Activated T-helper 1 cell treated with anti-CD3 and anti-CD28 coated beads, Interleukin-12 subunit alpha, Interleukin-12 subunit beta, Interleukin-2, Interleukin-4 antibody, amounts not matched to agents 30 ng/mL and 10 ng/mL and 1 ng/mL, durations not matched to agents 14 hours and 24 hours and 36 hours (primary cell): ENCODE measurements at places on chromosomes 2 and 18. TPM values are rescaled to one million over a fixed set of nuclear protein-coding genes. Genes with fewer than 3 reads are reported as not detected.

Gene TANK
- total RNA-seq: 136 and 141 TPM in 2 replicates

Gene ALPP
- not detected in 2 replicates for total RNA-seq

Gene FOXI3
- total RNA-seq: not detected in 2 replicates

Gene MOCOS
- total RNA-seq: 0.17 and 0.47 TPM in 2 replicates

Gene MARCHF4
- not detected in 2 replicates for total RNA-seq

Gene KATNAL2
- total RNA-seq: 0.26 and 0.27 TPM in 2 replicates

Gene CDCA7
- total RNA-seq: 112 and 115 TPM in 2 replicates

Gene DYNAP
- total RNA-seq: not detected in 2 replicates

Gene MEX3C
- 67.6 and 68.0 TPM in 2 replicates for total RNA-seq

Gene FRZB
- not detected in 2 replicates for total RNA-seq

Gene CNTNAP5
- total RNA-seq: not detected in 2 replicates

Gene GAREM1
- total RNA-seq: not detected in 2 replicates

Gene NEB
- 0.05 and 0.08 TPM in 2 replicates for total RNA-seq

Gene TEX44
- total RNA-seq: not detected in 2 replicates

Gene STEAP3
- total RNA-seq: 0.07 and 0.13 TPM in 2 replicates

- H3K4me1 ChIP-seq: peaks cover 38% of the 10 kb centered on the region
- H3K27me3 ChIP-seq: peaks cover 1% of the 10 kb centered on the region
- peaks cover 36% of the 10 kb centered on the region for H3K36me3 ChIP-seq
Observed at GRCh38 chr2:85867556-85868292, 21.1 kb downstream of the ST3GAL5 start.

DNA sequence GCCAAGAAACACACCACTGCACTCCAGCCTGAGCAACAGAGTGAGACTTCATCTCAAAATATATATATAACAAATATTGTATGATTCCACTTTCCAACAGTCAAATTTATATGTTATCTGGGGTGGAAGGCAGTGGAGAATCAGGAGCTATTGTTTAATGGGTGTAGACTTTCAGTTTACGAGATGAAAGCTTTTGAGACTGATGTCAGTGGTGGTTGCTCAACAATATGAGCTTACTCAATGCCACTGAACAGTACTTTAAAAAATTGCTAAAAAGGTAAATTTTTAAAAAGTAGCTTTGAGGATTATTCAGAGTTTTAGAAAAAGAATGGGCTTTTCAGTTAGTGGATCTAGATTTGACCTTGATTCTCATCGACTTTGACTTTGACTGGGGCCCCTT lies 105.9 kb upstream of the ST6GAL2 start:
- no peak overlapping the region for H3K4me3 ChIP-seq
- H3K27me3 ChIP-seq: peaks cover 3% of the 10 kb centered on the region
- no peak for DNase-seq
- no peaks in the 10 kb centered on the region for H3K36me3 ChIP-seq

DNA sequence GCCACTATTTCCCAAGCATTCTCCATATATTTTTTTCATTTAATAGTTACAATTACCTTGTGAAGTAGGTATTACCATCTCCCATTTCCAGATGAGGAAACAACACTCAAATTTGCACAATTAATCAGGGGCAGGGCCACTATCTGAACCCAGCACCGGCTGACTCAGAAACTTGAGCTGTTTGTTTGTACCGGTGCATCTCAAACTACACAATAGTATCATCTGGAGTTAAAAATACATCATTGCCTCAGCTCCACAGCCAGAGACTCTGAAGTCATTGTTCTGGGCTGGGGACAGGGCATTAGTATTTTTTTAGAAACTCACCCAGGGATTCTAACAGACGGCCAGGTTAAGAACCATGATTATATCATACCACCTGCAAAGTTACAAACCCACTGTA lies 55.9 kb downstream of the CDCA7 start:
- H3K4me1 ChIP-seq: no peaks in the 10 kb centered on the region
- no peaks in the 10 kb centered on the region for H3K36me3 ChIP-seq
- H3K27me3 ChIP-seq: peaks cover 24% of the 10 kb centered on the region

DNA sequence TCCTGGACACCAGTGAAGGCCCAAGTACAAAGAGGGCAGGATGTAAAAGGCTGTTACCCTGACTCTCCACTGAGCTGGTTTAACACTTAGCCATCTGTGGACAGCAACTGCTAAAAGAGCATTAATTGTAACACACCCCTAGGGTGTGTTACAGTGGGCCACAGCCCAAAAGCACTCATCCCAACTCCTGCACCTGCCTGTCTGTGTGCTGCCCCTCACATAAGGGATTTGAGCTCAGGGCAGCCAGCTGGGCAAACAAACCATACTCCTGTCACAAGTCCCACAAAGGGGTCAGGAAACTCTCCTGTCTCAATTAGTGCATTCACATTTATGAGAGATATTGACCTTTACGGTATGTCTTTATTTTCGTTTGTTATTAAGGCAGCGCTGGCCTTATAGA lies 833.1 kb upstream of the NXPH2 start:
- H3K27ac ChIP-seq: no peak overlapping the region
- H3K4me1 ChIP-seq: no peaks in the 10 kb centered on the region
- DNase-seq: no peak
- H3K27me3 ChIP-seq: no peaks in the 10 kb centered on the region

GRCh38 chr2:22355816-22356433 lies 1029.1 kb upstream of the KLHL29 start:
- H3K4me1 ChIP-seq: no peaks in the 10 kb centered on the region
- no peak overlapping the region for H3K4me3 ChIP-seq
- no peaks in the 10 kb centered on the region for H3K36me3 ChIP-seq
- H3K27ac ChIP-seq: no peak overlapping the region
- no peaks in the 10 kb centered on the region for H3K27me3 ChIP-seq

- no peak overlapping the region for H3K27ac ChIP-seq
- H3K36me3 ChIP-seq: no peaks in the 10 kb centered on the region
- DNase-seq: no peak
- H3K27me3 ChIP-seq: peaks cover 14% of the 10 kb centered on the region
Observed at GRCh38 chr2:46827274-46828134, 88.1 kb downstream of the MCFD2 start.
